ENCODE measurements at places on chromosomes 1 and 21.

DNA sequence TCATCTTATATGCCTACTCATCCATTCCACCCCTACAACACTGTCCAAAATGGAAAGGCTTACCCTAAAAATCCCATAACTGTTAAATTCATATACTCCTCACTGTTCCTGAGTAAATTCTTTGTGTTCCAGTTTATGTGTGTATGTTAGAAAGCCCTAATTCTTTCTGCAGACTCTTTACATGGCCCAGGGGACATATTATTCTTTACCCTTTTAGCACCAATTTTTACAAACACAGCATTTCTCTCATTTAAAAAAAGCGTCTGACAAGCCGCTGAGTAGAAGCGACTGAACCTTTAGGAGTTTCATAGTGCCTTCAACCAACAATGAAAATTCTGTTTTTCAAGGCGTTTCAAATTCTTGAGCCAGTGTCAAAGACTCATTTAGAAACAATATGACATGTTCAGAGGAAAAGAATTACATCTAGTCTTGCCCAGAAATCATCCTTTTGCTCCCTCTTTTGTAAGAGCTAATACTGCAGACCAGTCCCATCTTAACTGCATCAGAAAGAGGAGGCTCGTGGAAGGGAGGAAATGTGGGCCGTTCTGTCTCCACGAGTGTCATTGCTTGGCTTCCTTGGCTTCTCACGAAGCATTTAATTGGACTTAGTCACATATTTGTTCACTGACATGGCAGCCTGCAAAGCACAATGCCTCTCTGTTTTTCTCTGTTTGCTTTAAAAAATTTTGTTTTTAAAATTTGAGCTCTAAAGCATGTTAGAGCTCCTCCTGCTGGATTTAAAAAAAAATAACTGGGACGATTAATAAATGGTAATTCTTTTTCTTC lies 21.3 kb upstream of the C1orf105 start:
- DNase-seq, result peak; percentile 90

DNA sequence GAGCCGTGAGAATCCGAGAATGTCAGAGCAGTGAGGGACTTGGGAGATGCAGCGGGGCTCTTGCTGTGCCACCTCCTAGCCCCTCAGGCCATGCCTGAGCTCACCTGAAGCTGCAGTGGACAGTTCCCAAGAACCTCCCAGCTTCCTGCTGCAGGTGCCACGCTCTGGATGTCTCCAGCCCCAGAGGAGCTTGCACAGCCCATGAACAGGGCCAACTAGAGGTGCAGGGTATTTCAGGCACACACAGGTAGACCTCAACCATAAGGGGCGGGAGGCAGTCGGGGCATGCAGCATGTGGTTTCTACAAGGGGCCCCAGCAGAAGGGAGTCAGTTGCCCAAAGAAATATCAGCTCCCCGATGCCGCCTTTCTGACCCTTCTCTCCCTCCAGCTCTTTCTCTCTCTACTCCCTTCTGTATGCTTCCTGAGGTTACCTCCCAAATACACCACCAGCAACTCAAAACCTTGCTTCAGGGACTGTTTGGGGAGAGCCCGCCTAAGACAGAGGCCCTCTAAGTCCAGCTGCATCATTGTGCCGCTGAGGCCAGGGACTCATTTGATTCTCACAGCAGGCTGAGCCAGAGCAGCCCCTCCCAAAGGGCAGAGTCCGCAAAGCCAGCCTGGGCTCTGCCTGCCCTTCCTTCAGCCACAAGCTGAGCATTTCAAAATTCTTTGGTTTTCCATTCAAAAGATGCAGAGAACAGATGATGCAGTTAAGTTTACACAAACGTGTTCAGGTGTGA lies 209.8 kb downstream of the MATN1 start:
- DNase-seq, result no peak

DNA sequence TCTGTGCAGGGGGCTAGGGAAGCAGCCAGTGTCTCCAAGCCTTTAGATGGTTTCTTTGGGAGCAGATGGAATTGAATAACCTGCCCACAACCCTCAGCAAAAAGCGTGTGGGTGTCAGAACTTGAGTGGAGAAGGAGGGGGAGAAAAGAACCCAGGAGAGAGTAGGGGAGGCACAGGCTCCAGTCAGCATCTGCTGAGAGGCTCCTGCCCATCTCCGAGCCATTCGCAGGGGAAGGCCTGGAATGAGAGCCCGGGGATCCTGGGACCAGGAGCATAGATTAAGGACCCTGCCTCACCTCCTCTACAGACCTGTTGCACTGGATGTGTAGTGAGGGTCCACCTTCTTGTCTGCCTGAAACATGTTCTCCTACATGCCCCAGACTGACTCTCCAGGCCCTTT lies 16.3 kb downstream of the TMEM81 start:
- DNase-seq, result no peak

GRCh38 chr21:29953072-29953471 lies 13.3 kb upstream of the GRIK1 start:
- DNase-seq, result no peak

DNA sequence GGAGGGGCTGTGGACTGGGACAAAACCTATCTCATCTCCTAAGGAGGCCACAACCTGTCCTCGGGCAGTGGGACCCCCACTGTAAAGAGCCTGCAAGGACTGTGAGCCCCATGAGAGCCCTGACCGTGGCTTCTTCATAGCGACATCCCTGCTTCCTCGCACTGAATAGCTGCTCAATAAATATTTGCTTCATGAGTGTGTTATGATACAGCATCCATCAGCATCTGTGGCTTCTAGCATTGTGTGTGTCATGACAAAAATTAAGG lies 40.5 kb upstream of the CSF3R start:
- no peak for DNase-seq

DNA sequence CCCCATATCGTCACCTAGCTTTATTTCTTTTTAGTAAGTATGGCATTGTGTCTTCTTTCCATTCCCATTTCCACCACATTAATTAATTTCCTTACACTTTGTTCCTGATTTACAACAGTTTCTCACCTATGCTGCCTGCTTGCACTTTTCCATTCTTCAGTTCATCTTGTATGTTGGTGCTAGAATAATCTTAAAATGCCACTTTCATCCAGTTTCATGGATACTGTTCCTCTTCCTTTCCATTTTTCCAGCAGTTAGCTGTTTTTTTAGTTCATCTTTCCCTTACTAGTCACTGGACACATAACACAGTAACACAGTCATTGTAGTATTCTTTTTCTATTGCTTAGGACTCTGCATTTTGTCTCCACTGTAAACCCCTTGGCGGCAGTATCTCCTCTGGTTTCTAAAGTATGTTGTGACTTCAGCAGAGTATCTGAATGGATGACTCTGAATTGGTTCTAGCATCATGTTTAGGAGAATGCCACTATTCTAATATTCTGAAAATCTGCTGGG lies 2.1 kb downstream of the CDC7 start:
- peak; percentile 14 for DNase-seq

DNA sequence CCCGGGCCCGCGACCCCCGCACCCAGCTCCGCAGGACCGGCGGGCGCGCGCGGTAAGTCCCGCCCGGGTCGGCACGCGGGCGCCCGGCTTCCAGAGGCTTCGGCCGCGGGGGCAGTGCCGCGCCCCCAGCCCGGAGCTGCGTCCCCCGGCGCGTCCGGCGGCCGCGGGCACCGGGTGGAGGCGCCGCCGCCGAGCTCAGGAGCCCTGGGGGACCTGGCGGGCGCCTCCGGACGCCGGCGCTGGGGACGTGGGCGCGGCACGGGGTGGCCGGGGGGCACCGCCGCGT lies 227 bp downstream of the NBL1 start:
- DNase-seq, result no peak

- peak; percentile 82 for DNase-seq
These were observed 111.4 kb upstream of the ARTN start for GRCh38 chr1:43822040-43822690.

- no peak for DNase-seq
These were observed 27.9 kb downstream of the ARHGEF16 start for GRCh38 chr1:3482378-3482849.

DNA sequence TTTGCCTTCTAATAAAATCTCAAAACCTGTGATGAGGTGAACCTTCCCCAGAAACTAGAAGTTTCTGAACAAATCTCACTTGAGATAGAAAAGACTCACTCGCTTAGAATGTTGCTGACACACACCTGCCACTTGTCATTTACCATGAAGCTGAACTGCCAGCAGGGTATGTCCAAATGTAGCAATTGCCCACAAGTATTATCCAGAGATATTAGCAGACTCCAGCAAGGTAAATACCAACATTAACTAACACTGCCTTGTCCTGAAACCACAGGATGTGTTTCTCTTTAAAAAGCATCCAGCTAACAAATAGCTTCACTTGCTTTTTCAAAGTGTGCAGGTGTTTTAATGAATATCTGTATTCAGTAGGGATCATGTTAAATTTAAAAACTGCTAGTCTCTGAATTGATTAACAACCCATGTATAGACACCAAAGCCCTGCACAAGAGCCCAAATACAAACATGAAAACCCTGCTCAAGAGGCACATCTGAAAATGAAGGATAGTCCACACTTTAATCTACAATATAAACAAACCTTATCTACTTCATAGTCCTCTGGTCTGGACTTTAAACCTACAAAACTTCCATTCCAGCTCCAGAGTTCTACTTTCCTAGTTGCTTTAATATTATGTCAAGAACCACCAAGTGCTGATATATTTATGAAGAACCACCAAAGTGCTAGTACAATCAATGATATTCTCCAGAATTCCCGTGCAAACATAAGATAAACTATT lies 19.3 kb downstream of the KRTAP8-1 start:
- no peak for DNase-seq

DNA sequence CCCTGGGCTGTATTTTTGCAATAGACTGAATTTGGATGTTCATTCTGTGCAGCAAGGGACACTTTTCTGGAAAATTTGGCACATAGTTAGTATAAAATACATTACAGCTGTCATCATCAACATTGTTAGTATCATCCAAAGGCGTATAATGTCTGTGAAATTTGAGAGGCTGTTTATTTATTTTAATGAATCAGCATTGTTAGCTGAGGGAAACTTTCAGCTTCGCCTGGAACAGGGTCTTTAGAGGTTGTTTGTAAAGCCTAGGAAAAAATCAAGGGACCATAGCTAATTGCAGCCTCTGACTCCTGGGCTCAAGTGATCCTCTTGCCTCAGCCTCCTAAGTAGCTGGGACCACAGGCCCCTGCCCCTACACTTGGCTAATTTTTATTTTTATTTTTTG lies 106.8 kb upstream of the USP24 start:
- no peak for DNase-seq

DNA sequence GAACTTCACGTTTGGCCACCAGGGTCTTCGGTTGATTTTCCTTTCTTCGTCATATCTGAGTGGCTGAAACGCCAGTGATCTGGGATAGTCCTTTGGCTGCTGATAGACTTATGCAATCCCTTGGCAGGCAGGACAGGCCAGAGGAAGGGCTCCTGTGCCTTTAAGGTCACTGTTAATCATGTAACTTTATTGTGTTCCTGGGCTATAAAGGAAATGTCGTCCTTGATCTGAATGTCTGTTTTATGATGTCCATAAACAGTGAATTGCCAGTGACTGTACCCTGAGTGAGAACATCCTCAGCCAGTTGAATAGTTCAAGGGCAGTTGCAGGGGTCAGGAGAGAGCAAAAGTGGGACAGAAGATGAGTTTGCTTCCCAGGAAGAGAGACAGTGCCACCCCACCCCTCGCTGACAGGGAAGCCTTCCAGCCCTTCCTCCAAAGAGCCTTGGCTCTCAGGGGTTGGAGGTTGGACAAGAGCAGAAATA lies 68.0 kb downstream of the PDE9A start:
- DNase-seq, result no peak

GRCh38 chr1:100277866-100278265 lies 11.8 kb downstream of the RTCA start:
- DNase-seq, result no peak

DNA sequence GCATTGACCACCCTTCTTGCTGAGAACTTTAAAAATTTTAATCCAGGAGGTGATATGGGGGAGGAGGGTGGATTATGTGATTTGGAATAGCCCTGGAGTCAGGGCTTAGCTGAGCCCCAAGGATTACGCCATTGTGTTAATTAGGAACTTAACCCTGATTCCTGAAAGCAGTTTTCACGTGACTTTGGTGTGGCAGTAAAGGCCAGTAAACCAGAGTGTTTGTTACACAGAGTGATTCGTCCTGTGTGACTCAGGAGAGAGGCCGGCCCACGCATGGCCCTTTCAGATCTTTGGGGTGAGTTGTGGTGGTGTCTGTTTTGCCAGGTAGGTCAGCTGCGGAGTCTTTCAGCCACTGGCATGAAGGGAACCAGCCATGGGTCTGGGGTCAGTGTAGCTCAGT lies 107.6 kb downstream of the NOS1AP start:
- no peak for DNase-seq

GRCh38 chr21:41530366-41530765 lies 22.4 kb upstream of the TMPRSS2 start:
- DNase-seq, result no peak

DNA sequence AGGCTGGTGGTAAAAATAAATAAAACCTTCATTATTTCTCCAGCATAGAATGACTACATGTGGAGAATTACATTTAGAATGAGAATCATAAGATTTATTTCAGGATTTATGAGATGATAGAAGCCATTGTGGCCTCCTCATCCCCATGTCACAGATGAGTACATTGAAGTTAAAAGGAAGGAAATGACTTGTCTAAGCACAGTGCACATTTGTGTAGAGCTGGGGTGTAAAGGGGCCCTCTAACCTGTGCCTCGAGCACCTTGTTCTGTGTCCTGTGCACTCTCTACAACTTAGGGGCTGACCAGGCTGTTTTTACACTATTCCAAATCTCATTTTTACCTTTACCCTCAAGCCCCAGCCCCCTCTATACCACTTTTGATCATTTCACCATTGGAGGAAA lies 179.4 kb downstream of the RHOU start:
- no peak for DNase-seq

- DNase-seq, result peak; percentile 63
These were observed 27.4 kb upstream of the CTPS1 start for GRCh38 chr1:40951943-40952743.

GRCh38 chr1:70685300-70686286 lies 274.5 kb downstream of the CTH start:
- peak; percentile 53 for DNase-seq

DNA sequence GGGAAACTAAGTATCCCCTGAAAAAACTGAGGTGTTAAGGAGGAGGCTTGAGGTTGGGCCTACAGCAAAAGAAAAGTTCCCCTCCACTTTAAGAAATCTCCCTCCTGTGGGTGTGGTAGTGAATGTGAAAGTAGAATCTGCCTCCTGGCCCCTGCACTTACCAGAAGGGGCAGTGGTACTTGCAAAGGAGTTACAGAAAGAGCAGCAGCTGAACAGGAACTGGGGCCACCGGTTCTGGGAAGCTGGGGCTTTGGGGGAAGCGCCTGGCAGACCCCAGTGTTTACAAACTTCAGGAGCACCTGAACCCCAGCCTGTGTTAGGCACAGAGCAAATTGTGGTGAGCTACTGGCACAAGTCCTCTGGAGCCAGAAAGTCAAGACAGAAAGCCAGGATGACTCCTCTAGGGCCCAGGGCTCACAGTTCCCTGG lies 250.2 kb upstream of the FGGY start:
- no peak for DNase-seq

- DNase-seq, result no peak
These were observed 13.9 kb upstream of the STUM start for GRCh38 chr1:226534645-226535044.

GRCh38 chr1:3678361-3679097 lies 26.2 kb downstream of the TP73 start:
- no peak for DNase-seq

GRCh38 chr1:224816062-224816461 lies 113.4 kb upstream of the DNAH14 start:
- no peak for DNase-seq
